ENCODE measurements at places on chromosomes 12 and 14.

GRCh38 chr14:90475298-90475697, 78.5 kb downstream of the CALM1 start:
- DNase-seq, result no peak

DNA sequence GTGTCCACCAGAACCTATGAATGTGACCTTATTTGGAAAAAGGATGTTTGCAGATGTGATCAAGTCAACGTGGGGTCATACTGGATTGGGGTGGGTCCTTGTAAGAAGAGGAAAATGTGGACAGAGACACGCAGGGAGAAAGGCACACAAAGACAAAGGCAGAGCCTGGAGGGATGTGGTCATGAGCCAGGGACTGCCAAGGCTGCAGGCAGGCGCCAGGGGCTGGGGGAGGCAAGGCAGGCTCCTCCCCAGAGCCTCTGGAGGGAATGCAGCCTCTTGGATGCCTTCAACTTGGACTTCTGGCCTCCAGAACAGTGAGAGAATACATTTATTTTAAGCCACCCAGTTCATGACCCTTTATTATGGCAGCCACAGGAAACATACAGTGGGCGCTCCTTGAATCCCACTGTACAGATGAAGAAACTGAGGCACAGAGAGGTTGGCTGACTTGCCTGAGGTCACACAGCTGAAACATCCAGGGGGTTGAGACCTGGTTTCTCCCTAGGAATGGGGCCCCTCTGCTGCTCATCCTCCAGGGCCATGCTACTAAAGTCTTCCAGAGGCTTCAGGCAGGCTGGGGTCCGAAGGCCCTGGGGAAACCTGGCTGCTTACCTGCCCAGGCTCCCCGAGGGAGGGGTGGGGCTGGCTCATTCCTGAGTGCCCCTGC, 99.7 kb downstream of the RFLNA start:
- no peak for DNase-seq

DNA sequence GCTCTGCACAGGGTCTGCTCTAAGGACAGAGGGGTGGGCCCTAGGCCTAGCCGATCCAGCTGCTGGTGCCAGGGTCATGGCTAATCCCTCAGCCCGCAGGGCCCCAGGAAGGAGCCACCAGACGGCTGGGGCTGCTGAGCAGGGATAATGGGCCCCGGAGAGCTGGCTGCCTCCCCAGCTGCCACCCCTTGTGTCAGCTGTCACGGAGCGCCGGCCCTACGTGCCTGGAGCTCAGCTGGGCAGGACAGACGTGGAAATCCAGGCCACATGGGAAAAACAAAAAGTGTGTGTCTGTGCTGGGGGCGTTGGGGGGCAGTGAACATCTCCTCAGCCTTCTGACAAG, 36.2 kb downstream of the CHGA start:
- DNase-seq, result no peak

- DNase-seq, result peak; percentile 58
These were observed 8.0 kb downstream of the YY1 start for GRCh38 chr14:100246809-100247428.
